ENCODE measurements at places on chromosomes 16 and 17.

DNA sequence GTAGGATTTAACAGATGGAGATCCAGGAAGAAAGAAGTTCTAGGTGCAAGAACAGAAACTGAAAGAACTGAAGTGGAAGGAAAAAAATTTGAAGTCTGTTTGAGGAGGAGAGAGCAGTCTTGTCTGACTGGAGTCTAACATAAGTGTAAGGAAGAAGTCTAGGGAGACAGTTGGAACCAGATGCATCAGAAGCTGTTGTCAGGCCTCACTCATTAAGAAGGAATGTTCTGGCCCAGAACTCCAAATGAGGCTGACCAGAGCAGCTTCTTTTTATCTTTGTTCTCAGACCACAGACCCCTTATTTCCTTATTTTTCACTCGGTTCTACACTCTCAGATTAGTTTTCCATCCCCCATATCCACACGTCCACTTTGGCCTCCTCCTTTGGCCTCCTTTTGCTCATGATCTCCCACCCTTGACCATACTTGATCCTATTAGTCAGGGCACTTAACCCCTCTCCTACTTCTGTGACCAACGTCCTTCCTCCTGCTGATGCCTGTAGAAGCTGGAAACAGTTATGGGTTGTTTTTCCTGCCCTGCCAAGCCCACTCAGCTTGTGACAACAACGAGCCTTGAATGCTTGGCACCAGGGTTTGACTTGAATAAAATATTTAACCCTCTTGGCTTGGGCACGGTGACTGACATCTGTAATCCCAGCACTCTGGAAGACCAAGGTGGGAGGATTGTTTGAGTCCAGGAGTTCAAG lies 7.0 kb upstream of the MYH2 start:
- DNase-seq = no peak

DNA sequence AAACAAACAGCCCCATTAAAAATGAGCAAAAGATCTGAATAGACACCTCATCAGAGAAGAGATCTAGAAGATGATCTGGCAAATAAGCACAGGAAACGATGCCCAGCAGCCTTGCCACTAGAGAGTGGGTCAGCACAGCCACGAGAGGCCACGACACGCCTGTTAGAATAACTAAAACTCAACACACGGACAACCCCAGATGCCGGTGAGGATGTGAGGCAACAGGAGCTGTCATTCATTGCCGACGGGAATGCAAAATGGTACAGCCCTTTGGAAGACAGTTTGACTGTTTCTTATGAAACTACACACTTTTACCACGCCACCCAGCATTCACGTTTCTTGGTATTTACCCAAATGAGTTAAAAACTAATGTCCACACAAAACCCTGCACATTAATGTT lies 31.5 kb downstream of the CBFA2T3 start:
- no peak for DNase-seq

GRCh38 chr16:5019775-5020174 lies 14.0 kb downstream of the NAGPA start:
- DNase-seq = no peak

GRCh38 chr16:65817066-65817465 lies 549.4 kb upstream of the CDH5 start:
- DNase-seq = no peak

DNA sequence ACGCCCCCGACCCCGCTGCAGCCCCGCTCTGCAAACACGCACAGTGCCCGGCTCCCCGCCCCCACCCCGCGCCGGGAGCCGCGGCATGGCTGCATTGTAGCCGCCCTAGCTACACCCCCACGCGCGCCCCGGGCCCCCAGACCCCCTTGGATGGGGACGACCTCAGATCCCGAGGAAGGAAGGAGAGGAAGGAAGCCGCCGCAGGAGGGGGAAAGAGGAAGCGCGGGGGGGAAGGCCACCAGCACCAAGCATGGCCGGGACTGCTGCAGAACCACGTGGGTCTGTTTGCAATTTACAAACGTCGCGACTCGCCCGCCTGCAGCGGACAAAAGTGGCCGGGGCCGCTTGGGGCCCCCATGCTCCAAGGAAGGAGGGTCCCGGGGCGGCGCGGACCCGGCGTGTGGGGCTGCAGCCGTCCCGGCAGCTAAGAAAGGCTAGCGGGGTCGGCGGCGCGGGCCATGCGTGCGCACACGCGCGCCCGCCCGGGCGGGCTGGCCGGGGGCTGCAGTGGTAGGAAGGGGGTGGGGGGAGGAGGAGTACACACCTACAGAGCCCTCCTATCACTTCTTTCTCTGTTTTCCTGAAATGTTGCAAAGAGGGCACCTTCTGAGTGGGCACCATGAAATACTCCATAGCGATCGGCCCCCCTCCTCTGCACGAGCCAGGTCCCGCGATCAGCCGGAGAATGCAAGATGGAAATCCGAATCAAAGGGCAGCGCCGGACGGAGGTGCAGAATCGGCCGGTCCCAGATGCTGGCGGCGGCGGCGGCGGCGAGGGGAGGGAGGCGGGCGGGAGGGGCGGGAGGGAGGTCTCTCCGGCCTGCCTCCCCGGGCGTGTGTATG lies 488 bp downstream of the TFAP4 start:
- peak; percentile 84 for DNase-seq

DNA sequence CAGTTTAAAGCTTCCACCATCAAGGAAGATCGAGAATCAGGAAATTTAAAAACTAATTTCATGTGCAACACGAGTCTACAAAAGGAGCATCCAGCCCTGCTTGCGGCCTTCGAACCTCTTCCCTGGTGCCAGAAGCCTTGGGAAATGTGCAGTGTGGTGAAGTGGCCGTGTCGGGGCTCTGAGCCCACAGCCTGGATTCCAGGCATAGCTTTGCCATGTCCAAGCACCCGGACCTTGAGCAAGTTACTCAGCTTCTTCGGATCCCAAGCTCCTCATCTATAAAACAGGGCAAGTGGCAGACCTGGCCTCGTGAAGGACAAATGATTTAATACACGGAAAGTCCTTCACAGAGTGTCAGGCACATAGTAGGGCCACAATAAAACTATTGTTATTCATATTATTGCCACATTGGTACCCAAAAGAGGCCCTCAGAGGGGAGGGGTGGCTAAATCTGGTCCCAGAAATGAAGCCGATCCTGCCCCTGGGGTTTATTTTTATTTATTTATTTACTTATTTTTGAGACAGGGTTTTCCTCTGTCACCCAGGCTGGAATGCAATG lies 34.8 kb downstream of the COTL1 start:
- no peak for DNase-seq

- no peak for DNase-seq
These were observed 79.4 kb downstream of the ABR start for GRCh38 chr17:1100382-1100781.

DNA sequence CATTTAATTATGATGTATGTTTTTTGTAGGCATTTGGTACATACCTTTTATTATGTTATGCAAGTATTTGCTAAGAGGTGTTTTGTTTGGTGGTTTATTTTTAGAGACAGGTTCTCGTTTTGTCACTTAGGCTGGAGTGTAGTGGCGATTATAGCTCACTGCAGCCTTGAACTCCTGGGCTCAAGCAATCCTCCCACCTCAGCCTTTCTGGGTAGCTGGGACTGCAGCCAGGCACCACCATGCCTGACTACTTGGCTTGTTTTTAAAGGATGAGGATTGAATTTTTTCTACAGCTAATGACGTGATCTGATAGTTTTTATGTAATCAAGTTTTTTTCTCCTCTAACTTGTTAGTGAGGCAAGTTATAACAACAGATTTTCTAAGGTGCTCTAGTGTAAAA lies 199.6 kb downstream of the SPECC1 start:
- DNase-seq = no peak

GRCh38 chr17:70810609-70811008 lies 641.3 kb downstream of the KCNJ2 start:
- DNase-seq = no peak

DNA sequence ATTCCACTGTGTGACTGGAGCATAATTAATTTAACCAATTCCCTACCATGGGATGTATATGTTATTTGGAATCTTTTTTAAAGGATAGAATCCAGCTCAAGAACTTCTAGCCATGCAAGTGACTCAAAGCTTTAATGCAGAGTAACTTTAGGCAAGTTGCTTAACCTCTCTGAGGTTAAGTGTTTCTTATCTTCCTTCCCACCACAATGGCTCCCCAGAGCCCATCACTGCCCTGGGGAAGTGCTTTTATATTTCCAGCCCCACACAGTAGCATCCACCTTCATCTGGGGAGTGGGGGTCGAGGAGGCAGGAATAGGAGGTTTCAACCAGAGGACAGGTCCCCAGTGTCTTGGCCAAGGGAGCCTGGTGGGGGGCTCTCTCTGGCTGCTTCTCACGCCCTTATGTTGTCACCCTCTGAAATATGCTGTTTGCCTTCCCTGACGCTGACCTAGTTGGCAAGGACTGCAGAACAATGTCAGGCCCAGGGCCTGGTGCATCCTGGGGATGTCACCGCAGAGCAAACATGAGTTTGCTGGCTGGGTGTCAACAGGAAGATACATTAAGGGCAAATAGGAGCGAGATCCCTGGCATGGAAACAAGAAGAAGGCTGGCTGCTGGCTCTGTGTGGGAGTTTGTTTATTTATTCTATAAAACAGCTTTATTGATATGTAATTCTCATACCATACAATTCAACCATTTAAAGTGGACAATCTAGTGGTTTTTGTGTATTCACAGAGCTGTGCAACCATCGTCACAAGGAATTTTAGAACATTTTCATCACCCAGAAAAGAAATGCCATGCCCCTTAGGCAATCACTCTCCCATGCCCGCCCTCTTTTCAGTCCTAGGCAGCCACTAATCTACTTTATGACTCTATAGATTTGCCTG lies 46.6 kb upstream of the WSB1 start:
- peak; percentile 9 for DNase-seq

DNA sequence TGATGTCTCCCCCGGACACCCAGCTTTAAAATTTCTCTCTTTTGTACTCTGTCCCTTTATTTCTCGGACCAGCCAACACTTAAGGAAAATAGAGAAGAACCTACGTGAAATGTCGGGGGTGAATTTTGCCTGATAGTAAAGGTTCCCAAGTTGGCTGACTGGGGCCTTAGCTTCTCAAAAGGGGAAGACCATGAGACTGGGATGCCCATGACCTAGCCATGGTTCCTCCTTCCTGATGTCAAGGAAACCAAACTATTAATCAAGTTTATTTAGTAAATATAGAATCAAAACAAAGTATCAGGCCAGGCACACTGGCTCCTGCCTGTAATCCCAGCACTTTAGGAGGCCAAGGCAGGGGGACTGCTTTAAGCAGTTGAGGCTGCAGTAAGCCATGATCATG lies 2.4 kb upstream of the EIF1 start:
- no peak for DNase-seq

GRCh38 chr17:68452724-68453290 lies 4.5 kb downstream of the WIPI1 start:
- no peak for DNase-seq

- no peak for DNase-seq
These were observed 28.4 kb upstream of the EMP2 start for GRCh38 chr16:10608687-10609401.

DNA sequence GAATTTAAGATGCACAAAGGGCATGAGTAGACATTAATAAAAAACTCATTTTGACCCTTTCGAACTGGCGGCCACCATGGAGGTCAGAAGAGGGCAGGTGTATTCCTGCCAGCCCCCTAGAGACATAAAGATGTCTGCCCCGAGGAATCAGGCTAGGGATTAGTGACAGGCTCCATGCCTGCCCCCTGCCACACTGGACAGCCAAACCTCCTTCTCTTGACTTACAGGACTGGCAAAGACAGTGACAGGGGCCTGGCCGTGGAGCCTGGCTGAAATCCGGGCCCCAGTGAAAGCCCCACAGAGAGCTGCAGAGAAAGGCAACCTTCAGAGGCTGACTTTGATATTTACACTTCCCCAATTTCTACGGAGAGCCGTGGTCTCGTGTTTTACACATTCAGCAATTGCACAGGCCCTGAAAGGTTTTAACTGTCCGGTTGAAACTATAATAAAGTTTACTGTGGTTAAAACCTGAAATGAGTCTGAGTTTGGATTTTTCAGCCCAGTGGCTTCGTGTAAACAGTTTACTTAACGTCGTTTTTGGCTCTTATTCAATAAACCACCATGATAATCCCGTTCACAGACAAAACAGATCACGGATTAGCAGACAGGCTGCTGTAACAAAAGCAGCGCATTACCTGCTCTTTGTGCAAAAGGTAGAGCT lies 243.9 kb upstream of the MYOCD start:
- no peak for DNase-seq

- no peak for DNase-seq
These were observed 104.3 kb downstream of the XYLT1 start for GRCh38 chr16:17366299-17366961.

- no peak for DNase-seq
These were observed 3.6 kb downstream of the PIEZO1 start for GRCh38 chr16:88781140-88782077.

DNA sequence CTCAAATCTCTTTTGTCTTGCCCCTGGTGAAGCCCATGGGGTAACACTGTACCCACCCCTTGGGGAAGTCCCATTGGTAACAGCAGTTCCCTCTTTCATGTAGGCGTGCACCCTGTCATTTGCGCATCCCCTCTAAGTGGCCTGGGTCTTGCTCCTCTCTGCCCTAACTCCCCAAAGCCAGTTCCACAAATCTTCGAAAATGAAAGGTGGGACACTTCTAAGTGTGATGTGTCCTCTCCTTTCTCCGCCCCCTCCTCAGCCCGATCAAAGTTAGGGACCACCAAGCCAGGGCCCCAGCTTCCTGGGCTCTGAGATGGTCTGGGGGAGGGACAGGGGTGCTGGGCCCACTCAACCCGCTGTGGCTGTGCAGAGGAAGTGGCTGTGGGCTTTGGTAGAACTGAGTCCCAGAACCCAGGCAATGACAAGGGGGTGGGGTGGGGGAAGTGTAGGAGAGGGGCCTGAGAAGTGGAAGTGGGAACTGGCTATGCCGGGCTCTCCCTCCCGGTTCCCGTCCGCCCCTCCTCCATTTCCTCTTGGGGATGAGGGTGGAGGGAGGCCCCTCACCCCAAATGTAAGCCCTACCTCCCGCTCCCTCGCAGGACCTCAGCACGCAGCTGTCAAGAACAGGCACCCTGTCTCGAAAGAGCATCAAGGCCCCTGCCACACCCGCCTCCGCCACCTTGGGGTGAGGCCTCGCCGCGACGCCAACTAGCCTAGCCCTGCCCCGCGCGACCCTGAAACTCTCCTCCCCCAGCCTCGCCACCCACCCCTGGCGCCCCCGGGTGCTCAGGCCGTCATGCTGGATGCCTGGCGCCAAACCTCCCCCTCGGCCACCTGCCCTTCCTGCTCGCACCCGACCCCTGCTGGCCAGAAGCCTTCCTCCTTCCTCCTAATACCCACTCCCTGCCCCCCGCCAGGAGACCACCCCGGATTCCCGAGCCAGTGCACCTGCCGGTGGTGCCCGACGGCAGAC lies 8.7 kb downstream of the ABI3 start:
- DNase-seq = no peak

DNA sequence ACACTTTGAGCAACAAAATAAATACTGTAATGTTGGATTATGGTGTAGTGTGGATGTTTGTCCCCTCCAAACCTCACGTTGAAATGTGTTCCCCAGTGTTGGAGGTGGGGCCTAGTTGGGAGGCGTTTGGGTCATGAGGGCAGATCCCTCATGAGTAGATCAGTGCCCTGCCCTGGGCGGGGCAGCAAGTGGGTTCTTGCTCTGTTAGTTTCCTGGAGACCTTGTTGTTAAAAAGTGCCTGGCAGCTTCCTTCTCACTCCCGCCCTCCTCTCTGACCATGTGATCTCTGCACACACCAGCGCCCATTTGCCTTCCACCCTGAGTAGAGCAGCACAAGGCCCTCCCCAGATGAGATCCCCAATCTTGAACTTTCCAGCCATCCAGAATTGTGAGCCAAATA lies 67.7 kb downstream of the MPRIP start:
- DNase-seq = no peak
